ENCODE measurements at places on chromosomes 3 and 15.

DNA sequence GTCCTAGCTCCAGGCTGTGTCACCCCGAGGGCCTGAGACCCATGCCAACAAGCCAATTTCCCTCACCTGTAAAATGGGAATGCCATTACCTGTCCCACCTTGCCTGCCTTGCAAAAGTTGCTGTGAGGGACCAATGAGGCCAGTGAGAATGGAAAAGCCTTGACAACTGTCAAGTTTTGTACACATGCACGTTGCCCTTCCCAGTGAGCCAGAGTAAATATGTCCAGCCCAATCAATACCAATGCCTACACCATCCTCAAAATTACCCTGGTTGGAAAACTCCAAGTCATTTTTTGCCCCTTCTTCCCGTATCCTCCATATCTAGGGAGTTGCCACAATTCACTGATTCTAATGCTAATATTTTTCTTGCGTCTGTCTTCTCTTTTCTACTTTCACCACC, 73.5 kb upstream of the RASGRF1 start:
- no peak for DNase-seq

DNA sequence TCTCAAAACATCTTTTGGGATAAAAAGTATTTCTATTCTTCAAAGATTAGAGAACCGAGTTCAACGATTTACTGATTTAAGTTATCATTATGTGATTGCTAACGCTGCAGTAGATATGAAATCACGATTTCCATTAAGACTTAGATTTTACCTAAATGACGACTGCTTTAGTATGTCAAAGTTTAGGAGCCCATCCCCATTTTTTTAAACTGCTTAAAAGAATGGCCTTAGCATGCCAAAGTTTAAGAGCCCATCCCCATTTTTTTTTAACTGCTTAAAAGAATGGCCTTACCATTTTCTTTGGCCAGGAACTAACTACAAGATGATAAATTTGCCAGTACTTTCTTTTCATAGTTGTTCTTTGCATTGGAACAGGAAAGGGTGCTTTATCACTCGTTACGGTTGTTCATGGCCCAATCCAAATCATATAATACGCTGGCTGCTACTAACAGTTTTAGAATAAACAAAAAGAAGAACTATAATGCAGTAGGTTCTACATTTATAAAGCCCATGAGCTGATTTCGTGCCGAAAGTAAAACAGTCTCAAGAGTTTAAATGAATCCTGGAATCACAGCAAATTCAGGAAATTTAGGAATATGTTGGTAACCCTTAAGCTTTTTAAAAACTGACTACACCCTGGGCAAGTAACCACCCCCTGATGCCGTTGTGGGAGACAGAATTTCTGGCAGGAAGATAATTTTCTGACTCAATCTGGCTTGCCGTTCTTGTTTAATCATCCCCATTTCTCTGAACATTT, 869 bp upstream of the TSC22D2 start:
- DNase-seq: peak; percentile 5

DNA sequence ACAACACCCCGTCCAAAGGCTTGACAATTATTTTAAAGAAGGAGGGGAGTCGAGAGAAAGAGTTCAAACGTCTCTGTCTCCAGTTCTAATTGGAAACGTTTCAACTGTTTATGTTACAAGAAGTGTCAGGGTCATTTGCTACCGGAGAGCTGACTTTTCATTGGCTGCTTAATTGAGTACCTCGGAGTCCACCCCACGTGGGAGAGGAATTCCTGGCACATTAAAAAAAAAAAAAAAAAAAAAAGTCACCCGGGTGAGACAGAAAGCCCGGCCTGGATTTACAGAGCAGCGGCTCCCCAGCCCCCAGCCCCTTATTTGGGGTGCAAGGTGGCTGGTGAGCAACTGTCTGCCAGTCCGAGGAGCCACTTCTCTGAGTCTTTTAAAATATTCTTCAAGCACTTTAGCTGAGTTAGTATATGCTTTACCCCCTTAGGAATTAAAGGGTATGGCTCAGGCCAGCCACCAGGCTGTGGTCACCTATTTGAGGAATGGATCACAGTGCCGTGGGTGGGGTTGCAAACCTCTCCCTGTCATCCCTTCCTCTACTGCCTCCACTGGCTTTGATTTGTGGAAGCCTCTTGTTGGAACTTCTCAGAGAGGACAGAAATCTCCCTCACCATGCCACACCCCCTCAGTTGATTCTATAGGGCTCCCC, 3.9 kb upstream of the TLE3 start:
- DNase-seq: no peak

- no peak for DNase-seq
Measured at GRCh38 chr3:25033407-25034029, 394.5 kb upstream of the RARB start.

GRCh38 chr3:14118400-14119381, 6.0 kb downstream of the CHCHD4 start:
- DNase-seq: no peak

DNA sequence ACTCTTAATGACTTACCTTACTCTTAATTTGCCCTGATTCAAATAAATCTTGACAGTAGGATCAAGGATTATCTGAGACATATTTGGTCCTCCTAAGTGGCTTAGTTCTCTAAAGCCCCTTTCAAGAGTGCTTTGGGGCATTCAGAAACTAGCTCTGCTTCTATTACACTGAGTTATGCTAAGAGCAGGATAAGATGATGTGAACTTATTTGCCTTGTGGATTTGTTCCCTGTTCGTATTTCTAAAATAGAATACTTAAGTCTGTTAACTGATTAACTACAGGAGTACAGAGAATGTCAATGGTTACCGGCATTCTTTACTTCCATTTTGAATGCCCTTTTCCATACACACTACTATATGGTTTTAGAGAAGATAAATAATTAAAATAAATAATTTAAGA, 14.8 kb upstream of the FRMD4B start:
- no peak for DNase-seq

GRCh38 chr3:135514060-135514448, 451.5 kb upstream of the PPP2R3A start:
- no peak for DNase-seq

- no peak for DNase-seq
Measured at GRCh38 chr3:38173834-38174418, 8.6 kb downstream of the OXSR1 start.

- DNase-seq: no peak
Measured at GRCh38 chr3:120875507-120875906, 32.5 kb upstream of the STXBP5L start.

- no peak for DNase-seq
Measured at GRCh38 chr15:65920825-65921309, 51.6 kb downstream of the RAB11A start.

- DNase-seq: peak; percentile 37
Measured at GRCh38 chr15:88878720-88879184, 16.6 kb downstream of the HAPLN3 start.

- peak; percentile 17 for DNase-seq
Measured at GRCh38 chr3:197003461-197004385, 25.9 kb downstream of the MELTF start.

DNA sequence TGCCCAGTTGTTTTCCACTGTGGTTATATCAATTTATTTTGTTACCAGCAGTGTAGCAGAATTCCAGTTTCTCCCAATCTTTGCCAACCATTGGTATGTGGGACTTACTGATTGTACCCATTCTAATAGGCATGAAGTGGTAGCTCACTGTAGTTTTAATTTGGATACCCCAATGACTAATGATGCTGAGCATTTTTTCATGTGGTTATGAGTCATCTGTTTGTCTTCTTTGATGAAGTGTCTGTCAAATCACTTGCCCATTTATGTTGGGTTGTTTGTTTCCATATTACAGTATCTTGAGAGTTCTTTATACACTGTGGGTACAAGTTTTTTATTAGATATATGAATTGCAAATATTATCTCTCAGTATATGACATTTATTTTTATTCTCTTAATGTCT, 644.3 kb downstream of the NR2F2 start:
- no peak for DNase-seq

- DNase-seq: no peak
Measured at GRCh38 chr3:152095472-152095871, 173.3 kb upstream of the MBNL1 start.

DNA sequence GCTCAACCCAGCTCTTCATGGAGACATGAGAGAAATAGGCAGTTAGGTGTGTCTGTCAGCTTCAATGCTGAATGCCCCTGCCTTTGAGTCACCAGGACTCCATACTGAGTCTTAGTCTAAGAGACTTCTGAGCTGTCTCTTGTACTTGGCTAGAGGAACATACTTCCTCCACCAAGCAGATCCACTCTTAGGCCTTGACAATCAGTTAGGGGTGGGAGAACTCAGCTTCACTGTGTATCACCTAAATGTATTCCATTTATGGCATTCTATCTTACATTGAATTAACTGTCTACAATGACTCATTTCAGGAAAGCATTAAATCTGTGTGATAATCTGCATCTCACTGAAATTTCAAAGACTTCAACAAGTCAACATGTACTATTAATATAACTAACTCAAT, 66.0 kb downstream of the STAC start:
- no peak for DNase-seq

GRCh38 chr3:24493746-24494617, 668 bp downstream of the THRB start:
- no peak for DNase-seq

DNA sequence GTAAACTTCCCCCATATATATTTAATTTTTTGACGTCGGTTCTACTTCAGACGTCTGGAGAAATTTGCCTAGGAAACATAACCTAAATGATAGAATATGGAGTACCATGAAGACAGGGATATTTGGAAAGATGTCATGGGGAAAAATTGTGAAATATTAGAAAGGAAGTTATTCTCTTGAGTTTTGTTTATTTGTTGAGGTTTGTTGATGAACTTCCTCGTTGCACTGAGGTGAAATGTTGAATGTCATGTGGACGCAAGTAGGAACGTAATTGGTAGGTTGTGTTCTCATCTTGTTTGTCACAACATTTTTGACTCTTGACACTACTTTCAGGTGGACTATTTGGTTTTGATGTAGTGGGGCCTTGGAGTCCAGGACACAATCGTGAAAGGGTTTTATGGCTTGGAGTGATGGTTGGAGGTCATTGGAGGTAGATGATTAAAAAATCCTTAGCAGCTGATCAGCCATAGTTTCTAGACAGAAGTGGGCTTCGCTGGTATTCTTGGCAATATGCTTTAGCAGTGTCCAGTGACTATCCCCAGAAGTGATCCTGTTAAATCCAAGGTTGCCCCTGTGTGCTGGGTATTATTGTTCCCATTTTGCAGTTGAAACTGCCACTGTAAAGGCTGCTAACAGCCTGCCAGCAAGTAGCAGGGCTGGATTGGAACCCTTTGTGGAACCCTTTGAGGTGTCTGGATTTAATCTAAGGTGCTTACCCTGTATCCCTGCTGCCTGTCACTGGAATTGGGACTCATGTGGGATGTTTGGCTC, 1.5 kb downstream of the ABHD5 start:
- DNase-seq: no peak

- no peak for DNase-seq
Measured at GRCh38 chr3:3675801-3676200, 123.4 kb upstream of the LRRN1 start.

DNA sequence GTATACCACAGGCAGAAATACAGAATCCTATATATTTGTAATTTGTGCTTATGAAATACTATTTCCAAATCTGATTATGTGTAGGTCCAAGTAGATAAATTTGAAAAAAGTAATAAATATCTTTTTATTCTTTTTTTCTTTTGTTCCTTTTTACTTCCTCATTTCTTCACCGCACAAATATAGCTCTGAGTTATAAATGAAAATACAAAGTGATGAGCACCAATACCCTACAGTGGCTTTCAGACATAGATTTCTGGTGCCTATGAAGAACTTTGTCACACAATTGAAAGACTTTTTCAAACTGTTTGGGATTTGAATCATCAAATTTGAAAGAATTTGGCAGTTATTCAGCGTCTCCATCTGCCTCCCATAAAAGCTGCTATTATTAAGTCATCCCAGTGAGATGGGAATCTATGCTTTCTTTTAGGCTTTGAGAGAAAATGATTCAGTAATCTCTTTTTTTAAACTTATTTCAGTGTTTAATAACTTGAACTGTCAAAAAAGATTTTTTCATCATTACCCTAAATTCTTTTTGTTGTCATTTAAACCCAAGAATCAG, 363.6 kb upstream of the GOLIM4 start:
- DNase-seq: no peak

DNA sequence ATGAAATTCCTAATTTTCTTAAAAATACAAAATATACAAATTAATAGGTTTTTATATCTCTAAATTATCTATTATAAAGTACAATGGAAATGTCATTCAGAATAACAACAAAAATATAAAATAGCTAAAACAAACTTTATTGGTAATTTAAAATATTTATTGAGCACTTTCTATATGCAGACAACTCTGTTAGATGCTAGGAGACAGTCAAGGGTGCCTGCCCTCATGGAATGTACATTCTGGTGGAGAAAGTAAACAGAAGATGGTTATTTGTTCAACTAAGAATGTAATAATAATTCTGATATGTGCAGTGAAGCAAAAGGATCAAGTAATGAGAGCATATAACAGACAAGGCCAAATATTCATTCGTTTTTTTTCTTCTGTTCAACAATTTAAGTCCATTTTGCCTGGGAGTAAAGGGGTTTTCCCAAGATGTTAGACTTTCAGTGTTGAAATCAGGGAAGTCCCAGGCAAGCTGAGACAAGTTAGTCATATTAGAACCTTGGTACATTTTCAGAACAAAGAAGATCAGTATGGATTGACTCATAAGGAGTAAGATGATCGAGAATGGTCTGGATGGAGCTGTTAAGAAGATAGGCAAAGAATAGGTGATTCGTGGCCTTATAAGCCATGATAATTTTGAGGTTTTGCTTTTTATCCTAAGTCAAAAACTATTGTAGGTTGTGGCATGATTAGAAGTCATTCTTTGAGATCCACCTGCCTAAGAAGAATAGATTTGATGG, 150.2 kb upstream of the MLF1 start:
- DNase-seq: no peak

GRCh38 chr3:180657094-180657493, 22.2 kb downstream of the CCDC39 start:
- DNase-seq: no peak

DNA sequence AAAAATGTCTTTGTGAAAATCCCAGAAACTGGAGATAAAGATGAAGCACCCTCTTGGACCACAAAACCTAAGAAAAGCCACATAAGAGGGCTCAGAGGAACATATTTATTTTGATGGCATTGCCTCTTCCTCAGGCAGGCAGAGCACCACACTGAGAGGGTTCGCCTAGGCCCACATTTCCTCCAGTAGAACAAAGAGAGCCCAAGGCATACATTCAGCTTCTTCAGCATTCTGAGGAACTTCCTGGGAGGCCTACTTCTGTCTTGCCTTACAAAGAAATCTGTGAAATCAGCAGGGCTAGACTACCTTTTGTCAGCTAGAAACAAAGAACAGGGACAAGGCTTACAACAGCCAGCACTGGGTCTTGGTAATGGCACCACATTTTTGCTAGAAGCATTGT, 1325.3 kb downstream of the SI start:
- no peak for DNase-seq

DNA sequence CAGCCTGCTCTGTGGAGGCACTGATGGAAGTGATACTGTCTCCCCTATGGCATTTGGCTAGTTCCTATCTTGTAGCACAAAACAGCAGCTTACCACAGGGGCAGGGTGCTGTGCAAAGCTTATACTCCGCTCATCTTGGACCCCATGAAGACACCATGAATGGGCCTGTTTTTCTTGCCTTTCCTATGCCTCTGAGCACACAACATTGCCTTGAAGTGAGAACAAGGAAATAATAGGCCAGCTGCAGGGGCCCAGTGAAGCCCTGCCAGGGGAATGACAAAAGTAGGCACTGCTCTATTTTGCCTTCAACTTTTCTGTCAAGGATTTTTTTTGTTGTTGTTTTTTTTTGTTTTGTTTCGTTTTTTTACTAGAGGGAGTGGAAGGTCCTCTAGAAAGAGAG, 110.3 kb downstream of the PDE8A start:
- no peak for DNase-seq

- DNase-seq: no peak
Measured at GRCh38 chr15:92667287-92667904, 11.8 kb upstream of the FAM174B start.

- peak; percentile 24 for DNase-seq
Measured at GRCh38 chr3:98563661-98564281, 29.6 kb downstream of the CPOX start.
